Left colon (tissue), 2 donors: ENCODE measurements at places on chromosomes 2 and 18. TPM values are rescaled to one million over a fixed set of nuclear protein-coding genes. Genes with fewer than 3 reads are reported as not detected.

DNA sequence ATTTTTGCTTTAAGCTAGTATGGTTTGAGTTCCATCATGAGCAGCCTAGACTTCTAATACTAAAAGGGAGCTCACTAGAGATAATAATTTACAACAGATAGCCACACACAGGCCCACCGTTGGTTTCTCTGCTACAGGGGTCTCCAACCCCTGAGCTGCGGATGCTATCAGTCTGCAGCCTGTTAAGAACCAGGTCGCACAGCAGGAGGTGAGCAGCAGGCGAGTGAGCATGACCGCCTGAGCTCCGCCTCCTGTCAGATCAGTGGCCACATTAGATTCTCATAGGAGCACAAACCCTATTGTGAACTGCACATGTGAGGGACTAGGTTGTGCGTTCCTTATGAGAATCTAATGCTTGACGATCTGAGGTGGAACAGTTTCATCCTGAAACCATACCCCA lies 150.6 kb downstream of the HRH4 start:
- no peak for DNase-seq

Gene GKN2
- total RNA-seq = 0.43 TPM

DNA sequence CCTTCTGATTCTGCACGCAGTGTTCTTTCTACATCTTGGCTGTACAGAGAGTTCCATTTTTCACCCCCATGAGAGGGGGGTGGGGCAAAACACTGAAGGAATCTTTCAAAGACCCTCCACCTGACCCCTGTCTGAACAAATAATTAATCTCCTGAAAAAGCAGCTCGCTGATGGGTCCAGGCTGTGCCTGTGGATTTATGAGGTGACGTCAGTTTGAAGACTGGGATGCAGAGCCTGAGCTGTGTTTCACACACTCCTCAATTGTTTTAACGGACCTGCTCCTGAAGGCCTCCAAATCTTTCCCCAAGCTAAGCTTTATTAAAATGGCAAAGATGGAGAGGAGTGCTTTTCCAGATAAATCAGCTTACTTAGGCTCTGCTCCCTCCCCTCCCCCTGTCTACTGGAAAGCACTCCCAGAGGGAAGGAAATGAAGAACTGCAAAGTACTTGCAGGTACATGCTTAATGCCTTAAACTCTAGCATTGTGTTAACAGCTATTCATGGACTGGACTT lies 390.2 kb upstream of the TNP1 start:
- DNase-seq = peak; percentile 59

Gene MTCL1
- 4.1 TPM for total RNA-seq

Gene PARD6G
- 2.5 TPM for total RNA-seq

DNA sequence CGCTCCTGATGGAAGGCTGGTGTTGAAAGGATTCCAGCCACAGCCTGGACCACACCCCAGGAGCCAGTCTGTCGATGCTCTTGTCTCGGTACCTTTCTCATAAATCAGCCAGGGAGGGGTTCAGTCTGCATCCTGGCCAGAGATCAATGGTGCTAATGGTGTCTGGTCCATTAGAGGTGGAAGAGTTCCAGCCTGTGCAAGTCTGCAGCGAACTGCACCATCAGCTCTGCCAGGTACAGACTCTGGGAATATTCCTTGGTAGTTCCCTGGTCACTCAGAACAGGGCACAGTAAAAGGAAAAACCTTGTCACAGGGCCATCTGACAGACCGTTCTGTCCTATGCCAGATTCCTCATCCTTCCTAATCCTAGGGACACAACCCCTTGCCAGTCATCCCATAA lies 164.3 kb downstream of the MTCL1 start:
- no peak for DNase-seq

- no peak for DNase-seq
These were observed 41.9 kb downstream of the KLF7 start for GRCh38 chr2:207123776-207124391.

GRCh38 chr2:200748779-200749178 lies 62.9 kb upstream of the BZW1 start:
- DNase-seq = no peak

DNA sequence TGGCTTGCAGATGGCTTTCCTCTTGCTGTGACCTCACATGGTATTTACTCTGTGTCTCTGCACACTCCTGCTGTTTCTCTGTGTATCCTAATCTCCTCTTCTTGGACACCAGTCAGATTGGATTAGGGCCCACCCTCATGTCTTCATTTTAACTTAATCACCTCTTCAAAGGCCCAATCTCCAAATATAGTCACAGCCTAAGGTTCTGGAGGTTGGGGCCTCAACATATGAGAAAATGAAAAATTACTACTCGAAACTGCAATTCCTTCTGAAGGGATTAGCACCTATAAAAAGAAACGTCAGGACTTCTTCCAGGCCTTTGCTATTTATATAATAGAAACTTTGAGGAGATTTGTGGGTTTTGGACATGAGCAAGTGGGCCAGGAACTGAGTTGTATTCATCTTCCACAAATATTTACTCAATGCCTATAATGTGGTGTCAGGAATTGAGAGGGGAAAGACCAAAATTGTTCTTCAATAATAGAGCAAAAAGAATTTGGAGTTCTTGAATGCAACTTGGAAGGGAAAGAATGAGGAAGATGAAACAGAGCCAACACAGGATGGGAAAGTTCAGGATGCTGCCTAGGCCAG lies 270.0 kb upstream of the FN1 start:
- no peak for DNase-seq

Gene CD28
- 1.7 TPM for total RNA-seq

DNA sequence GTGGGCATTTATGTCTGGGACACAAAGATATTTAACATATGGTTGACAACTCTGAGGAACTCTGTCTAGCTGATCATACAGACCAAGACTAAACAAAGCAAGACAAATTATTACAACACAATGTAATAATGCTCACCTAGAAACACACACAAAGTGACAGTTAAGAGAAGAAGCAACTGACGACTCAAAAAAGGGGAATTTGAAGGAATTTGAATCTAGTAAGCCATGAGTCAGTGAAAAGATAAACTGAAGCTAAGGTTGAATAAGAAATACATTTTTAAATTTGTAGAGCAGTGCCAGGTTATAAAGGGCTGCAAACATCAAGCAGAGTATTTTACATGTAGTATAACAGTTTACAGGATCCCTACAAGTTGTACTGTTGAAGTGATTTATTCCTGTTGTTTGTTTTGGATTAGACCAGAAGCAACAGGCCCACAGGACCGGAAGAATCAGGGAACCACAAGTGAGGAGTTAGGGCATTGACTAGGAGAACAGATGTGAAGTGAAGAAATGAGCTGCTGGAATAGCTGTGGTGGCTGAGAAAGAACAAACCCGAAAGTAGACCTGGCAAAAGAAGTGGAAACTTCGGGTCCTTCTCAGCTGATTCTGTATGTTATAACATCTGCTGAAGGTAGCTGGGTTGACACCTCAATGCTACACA lies 35.6 kb downstream of the IFIH1 start:
- no peak for DNase-seq

Gene CRYGC
- not detected for total RNA-seq

DNA sequence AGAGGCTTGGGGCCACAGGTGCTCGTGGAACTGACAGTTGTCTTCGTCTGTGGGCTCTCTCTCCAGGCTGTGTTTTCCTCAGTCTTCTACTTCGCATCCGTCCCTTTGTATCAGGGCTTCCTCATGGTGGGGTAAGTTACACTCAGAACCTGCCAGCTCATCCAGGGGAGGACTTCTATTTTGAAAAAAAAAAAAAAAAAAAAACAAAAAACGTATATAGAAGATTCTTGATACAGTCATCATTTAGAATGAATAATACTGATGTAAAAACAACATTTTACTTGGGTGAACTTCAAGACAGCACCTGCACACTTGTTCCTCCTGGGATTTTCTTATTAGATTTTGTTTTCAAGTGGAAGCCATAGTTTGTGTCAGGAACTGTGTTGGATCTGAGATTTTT lies 47.7 kb upstream of the NFATC1 start:
- no peak for DNase-seq

DNA sequence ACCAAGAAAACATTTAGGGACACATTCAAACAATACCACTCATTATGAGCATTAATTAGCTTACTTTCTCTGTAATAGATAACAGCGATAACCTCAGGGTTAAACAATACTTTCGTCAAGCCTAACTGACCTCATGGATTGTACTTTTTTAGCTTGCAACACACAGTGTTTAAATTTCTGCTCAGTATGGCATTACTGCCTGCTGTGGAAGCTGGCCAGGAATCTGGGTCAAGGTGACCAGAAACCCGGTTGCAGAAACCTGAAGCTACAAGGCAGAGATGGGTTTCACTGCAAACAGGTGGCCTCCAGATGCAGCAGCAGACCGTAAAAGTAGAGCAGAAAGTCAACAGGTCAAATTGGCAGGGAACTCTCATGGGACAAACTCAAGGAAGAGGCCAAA lies 123.8 kb upstream of the FHL2 start:
- DNase-seq = no peak

GRCh38 chr2:6741229-6741628 lies 124.5 kb downstream of the CMPK2 start:
- no peak for DNase-seq
